Mammary epithelial cell (primary cell): ENCODE measurements at places on chromosomes 4 and X. TPM values are rescaled to one million over a fixed set of nuclear protein-coding genes. Genes with fewer than 3 reads are reported as not detected.

SHROOM4 gene
- total RNA-seq = 2.0 and 2.8 TPM in 2 replicates

C4orf51 gene
- total RNA-seq = not detected in 2 replicates

RASSF6 gene
- total RNA-seq = 84.2 TPM

CLNK gene
- not detected for total RNA-seq

RNF212 gene
- total RNA-seq = 2.2 TPM

PNMA6F gene
- total RNA-seq = not detected

CPZ gene
- not detected for total RNA-seq

NUDT11 gene
- 14.3 TPM for total RNA-seq

NAP1L3 gene
- total RNA-seq = 2.5 TPM

PNCK gene
- total RNA-seq = 1.2 TPM

AFF1 gene
- total RNA-seq = 24.8 TPM

GRCh38 chr4:4761128-4761982, 98.1 kb upstream of the MSX1 start:
- DNase-seq = no peak

- no peak for DNase-seq
Measured at GRCh38 chrX:40272141-40272540, 174.4 kb upstream of the BCOR start.

- peak; percentile 4 for DNase-seq
Measured at GRCh38 chrX:96619588-96619987, 65.1 kb upstream of the DIAPH2 start.

DNA sequence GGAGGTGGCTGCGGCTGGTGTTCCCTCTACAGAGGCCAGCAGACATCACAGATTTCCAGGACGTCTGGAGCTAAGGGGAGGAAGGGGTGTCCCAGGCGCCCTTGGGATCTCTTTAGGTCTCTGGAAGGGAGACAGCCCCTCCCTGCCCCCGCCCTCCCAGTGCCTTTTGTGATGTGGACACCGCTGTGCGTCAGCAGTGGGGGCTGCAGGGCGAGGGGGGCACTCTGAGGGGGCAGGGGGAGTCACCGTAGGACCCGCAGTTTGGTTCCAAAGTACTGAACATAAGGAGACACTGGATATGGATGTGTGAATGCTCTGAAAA, 25.6 kb upstream of the MXD4 start:
- no peak for DNase-seq

DNA sequence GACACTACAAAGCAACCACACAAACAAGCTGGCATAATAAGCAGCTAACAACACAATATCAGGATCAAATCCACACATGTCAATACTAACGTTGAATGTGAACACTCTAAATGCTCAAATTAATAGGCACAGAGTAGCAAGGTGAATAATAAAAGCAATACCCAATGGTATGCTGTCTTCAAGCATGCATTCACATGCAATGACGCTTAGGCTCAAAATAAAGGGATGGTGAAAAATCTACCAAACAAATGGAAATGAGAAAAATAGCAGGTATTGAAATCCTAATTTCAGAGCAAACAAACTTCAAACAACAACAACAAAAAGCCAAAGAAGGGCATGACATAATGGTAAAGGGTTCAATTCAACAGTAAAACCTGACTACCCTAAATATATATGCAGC, 74.0 kb upstream of the FAM47B start:
- no peak for DNase-seq

DNA sequence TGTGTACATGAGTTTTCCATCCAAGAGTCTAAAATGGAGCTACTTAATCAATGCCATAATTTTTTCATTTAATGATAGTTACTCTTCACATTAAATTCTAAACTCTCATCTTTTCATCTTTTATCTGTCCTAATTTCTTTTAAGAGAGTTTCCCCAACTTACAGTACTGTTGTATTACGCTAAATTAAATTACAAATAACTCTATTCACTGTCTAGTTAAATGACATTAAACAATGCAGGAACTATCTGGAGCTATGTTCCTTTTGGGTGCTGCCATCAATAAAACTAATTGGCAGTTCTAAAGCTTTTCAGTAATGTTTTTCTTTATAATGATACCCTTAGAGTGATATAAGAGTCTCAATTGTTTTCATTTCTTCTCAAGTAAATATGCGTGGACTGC, 227.6 kb downstream of the ANKRD50 start:
- no peak for DNase-seq

- no peak for DNase-seq
Measured at GRCh38 chrX:37958525-37959211, 47.7 kb upstream of the SYTL5 start.

DNA sequence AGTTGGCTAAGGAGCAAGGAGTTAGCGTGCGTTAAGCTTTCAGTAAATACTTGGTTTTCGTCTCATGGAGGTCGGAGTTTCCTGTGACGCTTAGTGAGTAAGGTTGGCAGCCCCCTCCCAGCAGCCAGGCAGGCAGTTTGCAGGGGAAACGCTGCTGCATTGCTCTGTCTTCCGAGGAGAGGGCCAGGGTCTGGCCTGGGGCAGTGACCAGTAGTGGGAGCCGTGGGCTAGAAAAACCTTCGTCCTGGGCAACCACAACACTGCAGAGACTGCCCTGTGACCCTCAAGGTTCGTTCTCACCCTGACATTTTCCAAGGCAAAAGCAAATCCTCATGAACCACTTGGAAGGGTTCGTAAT, 432 bp downstream of the TMEM175 start:
- no peak for DNase-seq

DNA sequence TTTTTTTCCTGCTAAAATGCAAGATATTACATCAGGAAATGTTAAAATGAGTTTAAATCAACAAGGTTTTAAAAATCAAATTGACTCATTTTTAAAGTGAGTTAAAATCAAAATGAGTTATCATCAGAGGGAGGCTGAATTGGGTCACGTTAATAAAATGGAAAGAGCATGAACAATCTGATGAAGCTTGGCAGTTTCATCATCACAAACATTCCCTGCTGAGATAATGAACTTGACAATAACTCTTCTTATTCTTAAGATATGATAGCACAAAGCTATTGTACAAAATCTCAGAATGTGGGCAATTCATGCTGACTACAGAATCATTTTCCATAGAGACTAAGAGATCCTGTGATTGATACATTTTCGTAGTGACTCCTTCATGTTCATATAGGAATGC, 1086.7 kb downstream of the STIM2 start:
- no peak for DNase-seq

- no peak for DNase-seq
Measured at GRCh38 chrX:12467321-12467720, 323.9 kb upstream of the PRPS2 start.

DNA sequence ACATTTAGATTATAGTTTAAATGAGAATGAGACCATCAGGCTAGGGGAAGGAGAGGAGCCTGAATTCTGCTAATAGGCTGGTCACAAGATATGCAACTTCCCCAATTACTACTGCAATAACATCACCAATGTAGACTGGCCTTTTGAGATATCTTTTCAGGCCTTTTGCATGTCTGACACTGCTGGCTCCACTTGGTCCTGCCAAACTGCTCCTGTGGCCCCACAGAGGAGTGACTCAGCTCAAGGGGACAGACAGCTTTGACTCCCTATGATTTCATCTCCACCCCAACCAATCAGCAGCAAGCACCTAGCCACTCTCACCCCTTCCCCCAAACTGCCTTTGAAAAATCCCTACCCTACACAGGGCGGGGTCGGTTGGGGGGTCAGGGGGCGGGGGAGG, 22.8 kb downstream of the GPRIN3 start:
- DNase-seq = no peak

GRCh38 chr4:164700471-164700870, 53.5 kb upstream of the SMIM31 start:
- DNase-seq = no peak

- DNase-seq = no peak
Measured at GRCh38 chr4:113694008-113694407, 67.5 kb downstream of the CAMK2D start.

- DNase-seq = peak; percentile 70
Measured at GRCh38 chrX:17706676-17707075, 30.6 kb upstream of the SCML1 start.

- DNase-seq = peak; percentile 61
Measured at GRCh38 chrX:276581-277201, 4.5 kb upstream of the PLCXD1 start.

- no peak for DNase-seq
Measured at GRCh38 chr4:68038272-68038671, 75.0 kb upstream of the TMPRSS11A start.

DNA sequence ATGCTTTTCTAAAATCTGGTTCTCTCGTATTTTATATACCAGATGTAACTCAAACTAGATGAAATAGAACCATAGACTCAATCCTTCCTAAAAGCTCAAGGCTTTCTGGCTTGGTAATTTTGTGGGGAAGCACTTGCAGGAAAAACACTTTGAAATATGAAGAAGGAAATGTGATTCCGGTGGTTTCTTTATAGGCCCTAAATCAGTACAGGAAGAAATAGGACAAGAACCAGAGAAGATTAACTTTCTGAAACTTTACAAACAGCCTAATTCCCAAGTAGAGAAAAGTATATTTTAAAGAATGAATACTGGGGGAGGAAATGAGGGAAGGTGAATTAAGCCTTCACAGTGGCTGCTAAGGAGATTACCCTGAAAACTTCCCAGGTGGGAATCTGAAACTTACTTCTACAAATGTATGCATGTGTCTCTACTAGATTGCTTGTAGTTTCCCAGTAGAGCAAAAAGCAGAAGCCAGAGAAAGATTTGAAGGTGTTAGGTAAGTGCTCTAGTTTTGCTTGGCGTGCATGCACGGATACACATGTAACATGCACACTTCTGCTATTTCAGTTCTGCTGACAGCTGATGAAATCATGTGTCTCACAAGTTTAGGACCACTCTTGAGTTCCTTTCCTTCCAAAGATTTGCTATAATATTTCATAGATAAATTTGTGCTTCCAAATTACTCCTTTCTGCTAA, 92.1 kb downstream of the AFF1 start:
- DNase-seq = no peak

DNA sequence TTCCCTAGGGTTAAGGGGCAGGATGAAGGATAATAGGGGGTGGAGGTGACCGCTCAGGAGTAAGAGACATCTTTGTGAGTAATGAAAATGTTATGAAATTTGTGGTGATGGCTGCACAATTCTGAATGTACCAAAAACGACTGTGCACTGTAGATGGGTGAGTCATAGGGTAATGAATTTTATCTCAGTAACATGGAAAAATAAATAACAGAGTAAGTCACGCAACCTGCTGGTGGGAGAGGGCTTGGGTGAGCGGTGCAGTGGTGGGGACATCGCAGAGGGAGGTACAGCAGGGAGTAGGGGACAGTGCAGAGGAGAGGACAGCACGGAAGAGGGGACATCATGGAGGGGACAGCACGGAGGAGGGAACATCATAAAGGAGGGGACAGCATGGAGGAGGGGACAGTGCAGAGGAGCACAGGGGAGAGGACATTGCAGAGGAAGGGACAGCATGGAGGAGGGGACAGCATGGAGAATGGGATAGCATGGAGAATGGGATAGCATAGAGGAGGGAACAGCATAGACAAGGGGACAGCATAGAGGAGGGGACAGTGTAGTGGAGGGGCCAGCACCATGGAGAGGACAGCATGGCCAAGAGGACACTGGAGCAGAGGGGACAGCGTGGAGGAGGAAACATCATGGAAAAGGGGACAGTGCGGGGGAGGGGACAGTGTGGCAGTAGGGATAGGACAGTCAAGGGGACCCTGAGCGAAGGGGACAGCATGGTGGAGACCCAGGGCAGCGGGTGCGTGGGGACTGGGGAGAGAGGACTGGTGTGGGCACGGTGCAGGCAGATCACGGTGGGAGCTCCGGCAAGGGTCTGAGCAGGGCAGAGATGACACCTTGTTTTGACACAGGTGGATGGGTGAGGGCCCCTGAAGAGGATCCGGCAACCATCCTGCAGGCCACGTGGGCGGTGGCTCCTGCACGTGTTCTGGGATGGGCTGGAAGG, 68.5 kb upstream of the MXD4 start:
- peak; percentile 89 for DNase-seq

- DNase-seq = no peak
Measured at GRCh38 chrX:134369576-134369975, 90.4 kb upstream of the HPRT1 start.

DNA sequence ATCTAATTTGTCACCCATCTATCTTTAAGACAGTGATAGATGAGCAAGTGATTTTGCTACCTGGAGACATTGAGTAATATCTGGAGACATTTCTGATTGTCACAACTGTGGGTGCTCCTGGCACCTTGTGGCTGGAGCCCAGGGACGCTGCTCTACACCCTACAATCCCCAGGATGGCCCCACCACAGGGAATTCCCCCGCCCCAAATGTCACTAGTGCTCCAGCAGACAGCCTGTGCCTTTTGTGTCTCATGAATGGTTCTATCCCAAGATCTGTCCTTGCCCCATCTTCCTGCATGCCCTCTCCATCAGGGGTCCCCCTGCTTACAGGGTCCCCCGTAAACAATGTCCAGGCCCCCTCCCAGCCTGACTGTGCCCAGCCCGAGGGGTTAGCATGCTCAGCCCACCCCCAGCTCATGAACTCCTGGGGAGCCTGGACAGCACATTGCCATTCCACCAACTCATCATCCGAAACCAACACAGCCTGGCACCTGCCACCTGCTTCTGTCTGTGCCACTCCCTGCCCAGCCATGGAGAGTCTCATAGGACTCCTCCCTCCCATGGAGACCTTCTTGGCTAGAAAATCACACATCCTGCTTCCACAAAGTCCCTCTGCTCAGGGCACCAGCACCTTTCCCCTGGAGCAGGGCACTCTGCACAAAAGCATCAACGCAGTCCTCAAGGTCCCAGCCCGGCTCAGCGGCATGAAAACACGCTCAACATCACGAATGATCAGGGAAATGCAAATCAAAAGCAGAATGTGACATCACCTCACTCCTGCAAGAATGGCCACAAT, 5.7 kb downstream of the P2RY8 start:
- DNase-seq = no peak

DNA sequence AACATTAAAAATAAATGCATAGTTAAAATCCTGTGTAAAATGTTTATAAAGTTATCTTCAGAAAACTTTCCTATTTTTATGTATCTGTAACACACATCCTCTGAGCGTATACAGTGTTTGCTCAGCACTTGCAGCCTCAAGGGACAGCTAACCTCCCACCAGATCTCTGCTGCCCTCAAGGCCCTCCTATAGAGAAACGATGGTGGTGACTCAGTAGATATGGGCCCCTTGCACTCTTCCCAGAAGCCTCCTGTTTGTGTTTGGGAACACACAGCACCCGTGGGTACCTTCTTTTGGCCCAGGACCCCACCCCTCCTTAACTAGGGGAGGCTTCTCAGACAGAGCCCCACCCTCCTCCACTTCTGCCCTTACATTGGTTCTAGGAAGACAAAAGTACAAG, 26.7 kb downstream of the PJA1 start:
- DNase-seq = no peak
